NCI-H2107 (cell line): ENCODE measurements at places on chromosomes 5 and 9.

DNA sequence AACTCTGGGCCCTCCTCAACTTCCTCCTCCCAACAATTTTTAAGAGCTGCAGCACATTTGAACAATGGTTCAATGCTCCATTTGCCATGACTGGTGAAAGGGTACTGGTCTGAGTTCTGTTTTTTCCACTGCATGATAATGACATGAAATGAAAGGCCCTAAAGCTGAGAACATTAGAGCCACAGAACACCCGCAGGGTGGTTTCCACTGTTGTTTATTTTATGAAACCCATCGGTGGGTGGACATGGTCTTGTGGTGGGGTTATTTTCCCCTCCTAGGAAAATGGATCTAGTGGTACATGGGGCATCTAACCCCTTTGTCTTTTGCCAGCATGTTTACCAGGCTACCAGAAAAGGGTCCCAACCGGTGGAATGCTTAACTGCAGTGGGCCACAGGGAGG lies 71.8 kb downstream of the SMARCA2 start:
- no peak for DNase-seq

DNA sequence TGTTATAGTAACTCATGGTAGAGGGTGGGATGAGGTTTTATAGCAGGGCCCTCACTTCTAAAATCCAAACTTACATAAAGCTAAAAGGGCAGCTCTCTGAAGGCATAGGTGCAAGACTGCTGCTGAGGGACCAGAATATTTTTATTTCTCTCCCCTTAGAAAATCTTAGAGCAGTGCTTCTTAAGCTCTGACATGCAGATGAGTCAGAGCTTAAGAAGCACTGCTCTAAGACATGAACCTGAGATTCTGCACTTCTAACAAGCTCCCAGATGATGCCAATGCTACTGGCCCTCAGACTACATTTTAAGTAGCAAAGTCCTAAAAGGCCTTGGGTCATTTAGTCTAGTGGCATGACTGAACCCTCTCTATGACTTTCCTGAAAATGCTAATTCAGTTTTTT lies 97.6 kb upstream of the SPRY4 start:
- no peak for DNase-seq

DNA sequence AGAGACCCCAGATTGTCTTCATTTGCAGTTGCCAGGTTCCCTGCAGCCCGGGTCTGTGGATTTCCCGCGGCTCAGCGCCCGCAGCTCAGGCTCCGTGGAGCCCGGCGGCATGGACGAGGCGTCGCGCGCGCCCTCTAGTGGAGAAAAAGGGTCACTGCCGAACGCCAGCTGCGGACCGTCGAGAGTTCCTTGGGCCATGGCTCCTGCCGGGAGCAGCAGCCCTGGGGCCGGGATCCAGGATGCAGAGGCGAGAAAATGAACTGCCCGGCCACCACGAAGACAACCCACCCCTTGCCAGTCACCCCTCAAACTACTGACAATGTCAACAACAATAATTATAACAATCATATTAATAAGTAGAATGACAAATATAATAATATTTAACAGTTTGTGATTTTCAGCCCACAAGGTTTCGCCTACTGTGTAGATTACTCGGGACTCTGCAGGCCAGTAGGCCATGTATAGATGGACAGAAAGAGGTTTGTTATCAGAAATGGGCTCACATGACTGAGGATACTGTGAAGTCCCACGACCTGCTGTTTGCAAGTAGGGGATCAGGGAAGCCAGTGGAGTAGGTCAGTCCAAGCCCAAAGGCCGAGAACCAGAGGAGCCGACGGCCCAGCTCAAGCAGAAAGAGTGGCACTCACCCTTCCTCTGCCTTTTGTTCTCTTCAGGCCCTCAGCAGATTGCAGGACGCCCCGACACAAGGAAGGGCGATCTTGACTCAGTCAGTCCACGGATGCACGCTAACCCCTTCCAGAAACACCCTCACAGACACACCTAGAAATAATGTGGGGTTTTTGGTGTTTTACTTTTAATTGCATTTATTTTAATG lies 43.1 kb downstream of the BOD1 start:
- peak; percentile 21 for DNase-seq

DNA sequence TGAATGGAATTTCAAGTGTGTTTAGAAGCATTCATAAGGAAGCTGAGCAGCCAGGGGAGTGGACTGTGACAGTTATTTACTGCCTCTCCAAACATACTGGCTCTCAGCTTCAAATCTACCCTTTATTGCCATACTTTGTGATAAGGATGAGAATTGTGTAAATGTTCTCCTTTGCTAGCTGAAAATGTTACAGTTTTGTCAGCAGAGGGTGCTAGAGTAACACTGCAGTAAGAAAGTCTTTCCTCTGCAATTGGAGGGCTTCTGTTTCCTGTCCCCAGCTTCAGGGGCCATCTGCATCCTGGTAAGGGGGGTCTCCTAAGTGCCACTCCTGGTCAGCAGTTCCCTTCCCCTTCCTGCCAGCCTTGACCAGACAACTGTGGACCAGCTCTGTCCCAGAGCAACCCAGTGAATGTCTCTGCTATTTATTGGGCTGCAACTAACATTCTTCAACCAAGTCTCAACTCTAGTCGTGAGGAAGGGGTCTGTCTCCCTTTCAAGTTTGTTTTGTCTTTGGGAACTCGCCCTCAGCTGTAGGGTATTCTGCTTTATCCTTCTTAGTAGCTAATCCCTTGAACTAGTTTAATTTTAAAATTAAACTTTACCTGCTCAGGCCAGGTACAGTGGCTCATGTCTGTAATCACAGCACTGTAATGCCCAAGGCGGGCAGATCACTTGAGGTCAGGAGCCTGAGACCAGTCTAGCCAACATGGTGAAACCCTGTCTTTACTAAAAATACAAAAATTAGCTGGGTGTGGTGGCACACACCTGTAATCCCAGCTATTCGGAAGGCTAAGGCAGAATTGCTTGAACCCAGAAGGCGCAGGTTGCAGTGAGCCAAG lies 45.3 kb downstream of the RAPGEF6 start:
- DNase-seq: no peak

- DNase-seq: no peak
Observed at GRCh38 chr5:36441280-36441679, 139.6 kb upstream of the RANBP3L start.

- DNase-seq: no peak
Observed at GRCh38 chr5:79841172-79841571, 149.9 kb downstream of the MTX3 start.

- no peak for DNase-seq
Observed at GRCh38 chr5:93603793-93604643, 21.0 kb downstream of the NR2F1 start.
